ENCODE measurements at places on chromosomes 16 and 17. TPM values are rescaled to one million over a fixed set of nuclear protein-coding genes. Genes with fewer than 3 reads are reported as not detected.

GRCh38 chr17:37824534-37825485 lies 80.0 kb upstream of the HNF1B start:
- no peak overlapping the region for H3K27ac ChIP-seq
- H3K27me3 ChIP-seq = no peaks in the 10 kb centered on the region
- no peaks in the 10 kb centered on the region for H3K4me1 ChIP-seq
- no peaks in the 10 kb centered on the region for H3K36me3 ChIP-seq
- no peak for DNase-seq
- no peak overlapping the region for H3K4me3 ChIP-seq

DNA sequence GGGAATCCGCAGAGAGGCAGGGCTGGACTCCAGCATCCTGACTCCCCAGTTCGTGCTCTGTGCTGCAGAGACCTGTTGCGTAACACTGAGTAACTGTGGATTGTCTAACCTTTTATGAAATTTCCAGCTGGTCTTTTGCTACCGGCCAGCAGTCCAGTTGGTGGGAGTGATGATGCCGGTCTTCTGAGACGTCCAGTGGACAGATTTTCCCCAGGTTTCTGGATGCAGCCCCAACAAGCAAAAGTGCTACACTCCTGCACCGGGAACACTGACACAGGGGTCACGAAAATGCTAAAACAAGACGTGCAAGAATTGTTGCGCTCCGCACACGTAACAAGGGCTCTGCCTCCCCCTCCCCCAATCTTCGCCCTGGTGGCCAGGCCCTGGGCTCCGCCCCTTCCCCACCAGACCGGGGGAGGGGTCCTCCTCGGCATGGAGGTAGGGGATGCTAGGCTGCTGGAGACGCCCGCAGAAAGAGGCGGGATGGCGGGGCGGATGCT lies 701 bp upstream of the MRC2 start:
- H3K36me3 ChIP-seq = no peaks in the 10 kb centered on the region
- H3K27me3 ChIP-seq = no peaks in the 10 kb centered on the region
- peak overlapping the region; percentile 83 for H3K27ac ChIP-seq
- peak overlapping the region; percentile 78 for H3K4me3 ChIP-seq
- H3K4me1 ChIP-seq = peaks cover 13% of the 10 kb centered on the region
- peak; percentile 84 for DNase-seq

DNA sequence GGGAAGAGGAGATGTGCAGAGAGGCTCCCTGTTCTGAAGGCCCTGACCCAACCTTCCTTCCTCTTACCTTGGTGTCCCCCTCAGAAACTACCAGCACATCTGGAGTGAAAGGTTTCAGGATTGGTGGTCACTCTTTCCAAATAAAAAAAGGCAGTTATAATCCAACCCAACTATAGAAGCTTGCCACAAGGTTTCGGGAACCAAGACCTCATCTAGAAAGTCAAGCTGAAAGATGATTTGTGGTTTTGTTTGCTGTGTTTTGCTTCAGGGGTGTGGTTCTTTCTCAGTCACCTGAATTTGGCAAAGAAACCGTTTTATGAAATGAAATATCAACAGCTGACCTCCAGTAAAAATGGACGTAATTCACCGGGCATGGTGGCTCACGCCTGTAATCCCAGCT lies 19.3 kb downstream of the SHMT1 start:
- no peaks in the 10 kb centered on the region for H3K4me1 ChIP-seq
- no peaks in the 10 kb centered on the region for H3K27me3 ChIP-seq
- DNase-seq = no peak
- no peak overlapping the region for H3K4me3 ChIP-seq

SLC12A3 gene
- not detected for total RNA-seq

DNA sequence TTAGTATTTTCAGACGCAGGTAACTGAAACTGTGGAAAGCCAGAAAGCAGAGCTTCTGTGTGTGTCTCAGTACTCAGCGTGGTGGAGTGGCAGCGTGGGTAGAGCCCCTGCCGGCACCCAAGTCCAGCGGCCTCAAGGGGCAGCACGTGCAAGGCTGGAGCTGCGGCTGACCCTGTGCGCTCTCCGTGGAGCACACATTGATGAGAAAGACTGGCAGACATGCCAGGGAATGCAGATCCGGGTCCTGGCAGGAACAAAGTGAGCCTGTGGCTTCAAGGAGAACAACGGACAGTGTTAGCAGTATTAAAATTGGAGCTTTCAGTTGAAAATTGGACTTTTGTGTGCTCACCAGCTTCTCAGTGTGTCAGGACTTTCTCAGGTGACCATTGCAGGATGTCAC lies 23.3 kb downstream of the ZC3H18 start:
- no peak overlapping the region for H3K4me3 ChIP-seq
- H3K27me3 ChIP-seq = no peaks in the 10 kb centered on the region
- DNase-seq = no peak
- H3K27ac ChIP-seq = no peak overlapping the region

CCT6B gene
- not detected for total RNA-seq

MEIOB gene
- not detected for total RNA-seq

- H3K4me3 ChIP-seq = no peak overlapping the region
- no peak for DNase-seq
- no peaks in the 10 kb centered on the region for H3K36me3 ChIP-seq
- no peak overlapping the region for H3K27ac ChIP-seq
Measured at GRCh38 chr17:72457712-72458111, 336.9 kb downstream of the SOX9 start.

RNF112 gene
- 0.53 TPM for total RNA-seq

CSH2 gene
- not detected for total RNA-seq

GRCh38 chr16:49923411-49923810 lies 67.5 kb upstream of the ZNF423 start:
- H3K4me1 ChIP-seq = no peaks in the 10 kb centered on the region
- no peak overlapping the region for H3K27ac ChIP-seq
- no peak for DNase-seq
- no peaks in the 10 kb centered on the region for H3K27me3 ChIP-seq
- no peak overlapping the region for H3K4me3 ChIP-seq

DNA sequence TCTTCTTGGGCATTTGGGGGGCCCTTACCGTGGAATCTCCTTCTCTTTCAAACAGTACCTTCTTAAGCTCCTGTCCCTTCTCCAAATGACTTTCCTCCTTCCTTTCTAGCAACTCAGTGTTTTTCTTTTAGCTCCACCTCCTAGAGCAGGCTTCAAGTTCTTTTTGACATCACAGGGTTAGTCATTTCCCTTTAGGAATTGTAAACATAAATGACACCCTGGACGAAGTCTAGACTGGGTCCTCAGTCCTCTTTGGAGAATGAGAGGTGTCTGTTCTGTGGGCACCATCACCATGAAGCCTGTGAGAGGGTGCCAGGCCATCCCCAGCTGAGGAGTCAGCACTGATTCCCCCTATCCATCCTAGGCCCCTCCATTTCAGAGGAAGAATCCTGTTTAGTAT lies 94.7 kb downstream of the SALL1 start:
- no peak overlapping the region for H3K4me3 ChIP-seq
- no peak for DNase-seq
- no peaks in the 10 kb centered on the region for H3K27me3 ChIP-seq
- H3K27ac ChIP-seq = no peak overlapping the region

DNA sequence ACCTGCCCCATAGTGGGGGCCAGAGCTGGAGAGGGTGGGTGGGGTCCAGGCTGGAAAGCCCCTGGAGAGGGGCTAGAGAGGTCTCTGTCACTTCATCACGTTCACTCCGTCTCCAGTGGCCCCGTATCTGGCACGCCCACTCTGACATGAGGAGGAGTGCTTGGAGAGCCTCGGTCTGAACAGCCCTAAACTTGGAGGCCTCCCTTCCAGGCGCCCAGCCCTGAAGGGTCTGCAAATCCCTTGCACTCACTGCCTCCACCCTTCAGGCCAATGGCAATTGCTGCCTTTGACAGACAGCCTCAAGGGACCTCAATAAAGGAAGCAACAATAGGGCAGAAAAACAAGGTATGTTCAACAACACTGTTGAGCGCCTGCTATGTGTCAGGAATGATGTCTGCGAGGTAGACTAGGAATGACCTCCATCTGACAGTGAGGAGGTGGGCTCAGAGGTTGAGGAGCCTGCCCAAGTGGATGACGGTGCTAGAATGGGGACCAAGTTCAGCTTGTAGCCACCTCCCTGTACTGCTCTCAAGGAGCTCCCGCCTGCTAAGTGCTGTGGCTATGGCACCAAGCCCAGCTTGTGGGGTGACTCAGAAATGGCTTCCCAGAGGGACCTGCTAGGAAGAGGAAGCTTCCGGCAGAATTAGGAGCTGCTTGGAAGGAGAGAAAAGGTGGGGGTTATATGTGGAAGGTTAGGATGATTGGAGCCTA lies 2.9 kb upstream of the EPX start:
- no peaks in the 10 kb centered on the region for H3K4me1 ChIP-seq
- no peaks in the 10 kb centered on the region for H3K36me3 ChIP-seq
- H3K27me3 ChIP-seq = no peaks in the 10 kb centered on the region
- H3K4me3 ChIP-seq = no peak overlapping the region

LPO gene
- total RNA-seq = not detected

DNA sequence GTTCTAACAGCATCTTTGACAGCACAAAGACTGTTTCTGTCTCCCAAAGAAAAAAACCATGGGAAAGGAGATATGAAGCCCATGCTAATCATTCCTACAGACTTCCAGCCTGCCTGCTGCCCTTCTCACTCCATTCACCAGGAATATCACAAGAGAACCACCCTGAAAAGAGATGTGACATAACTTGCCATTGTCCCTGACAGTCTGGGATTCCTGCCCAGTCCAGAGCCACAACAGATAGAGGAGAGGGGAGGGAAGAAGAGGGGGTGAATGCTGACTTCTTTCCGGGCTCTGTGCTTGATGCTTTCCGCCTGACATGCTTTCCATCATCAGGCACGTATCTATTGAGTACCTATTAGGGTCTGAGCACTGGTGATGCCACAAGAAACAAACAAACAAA lies 31.6 kb upstream of the ASIC2 start:
- H3K27ac ChIP-seq = no peak overlapping the region
- H3K36me3 ChIP-seq = no peaks in the 10 kb centered on the region
- DNase-seq = no peak
- H3K4me3 ChIP-seq = no peak overlapping the region
- no peaks in the 10 kb centered on the region for H3K27me3 ChIP-seq
- H3K4me1 ChIP-seq = no peaks in the 10 kb centered on the region

Measured in ascending aorta (tissue), 2 donors.